ENCODE measurements at places on chromosomes 12 and 14.

- no peak for DNase-seq
Observed at GRCh38 chr12:120766566-120766965, 40.9 kb downstream of the ACADS start.

DNA sequence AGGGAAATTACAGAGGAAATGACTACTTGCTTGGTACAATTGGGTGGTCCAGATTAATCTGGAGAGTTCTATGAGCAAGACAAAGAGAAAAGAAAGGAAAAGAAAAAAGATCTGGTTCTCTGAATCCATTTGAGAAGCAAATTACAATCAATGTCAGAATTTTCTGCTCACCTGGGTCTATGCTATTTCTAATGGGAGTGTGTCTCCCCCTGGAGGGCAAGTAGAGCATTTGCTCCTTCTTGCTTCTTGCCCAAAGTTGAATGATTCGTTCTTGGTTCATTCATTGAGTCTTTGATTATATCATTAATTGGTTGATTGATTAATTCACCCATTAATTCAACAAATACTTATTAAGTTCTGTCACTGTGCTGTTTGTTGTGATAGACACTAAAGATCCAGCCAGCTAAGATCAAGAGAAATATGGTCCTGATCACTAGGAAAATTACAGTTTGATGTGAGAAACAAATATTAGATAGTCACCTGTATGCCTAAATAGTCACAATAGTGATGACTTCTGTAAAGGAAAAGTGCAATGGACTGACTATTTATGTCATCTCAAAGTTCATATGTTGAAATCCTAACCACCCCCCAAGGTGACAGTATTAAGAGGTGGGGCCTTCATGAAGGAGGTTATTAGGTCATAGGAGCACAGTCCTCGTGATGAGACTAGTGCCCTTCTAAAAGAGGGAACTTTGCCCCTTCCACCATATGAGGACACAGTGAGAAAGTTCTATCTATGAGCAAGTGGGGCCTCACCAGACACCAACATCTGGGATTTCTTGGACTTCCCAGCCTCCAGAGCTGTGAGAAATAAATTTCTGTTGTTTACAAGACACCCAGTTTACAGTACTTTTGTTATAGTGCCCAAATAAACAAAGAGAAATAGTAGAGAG lies 8.0 kb upstream of the ASB8 start:
- DNase-seq = no peak

DNA sequence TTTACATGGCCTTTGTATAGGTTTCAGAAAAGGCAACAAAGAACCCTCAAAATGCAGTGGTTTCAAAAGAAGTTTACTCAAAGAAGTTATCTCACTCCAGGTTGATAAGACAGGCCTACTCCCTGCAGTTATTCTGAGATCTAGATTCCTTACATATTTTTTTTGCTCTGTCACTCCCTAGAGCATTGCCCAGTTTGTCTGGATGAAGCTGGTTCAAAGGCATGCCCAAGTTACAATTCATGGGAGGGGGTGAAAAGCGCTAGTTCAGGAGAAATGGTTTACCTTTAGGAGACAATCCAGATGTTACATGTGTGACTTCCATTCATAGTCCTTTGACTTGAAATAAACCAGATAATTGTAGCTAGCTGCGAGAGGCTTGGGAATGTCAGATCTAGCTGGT lies 115.0 kb downstream of the TPH2 start:
- DNase-seq = no peak

DNA sequence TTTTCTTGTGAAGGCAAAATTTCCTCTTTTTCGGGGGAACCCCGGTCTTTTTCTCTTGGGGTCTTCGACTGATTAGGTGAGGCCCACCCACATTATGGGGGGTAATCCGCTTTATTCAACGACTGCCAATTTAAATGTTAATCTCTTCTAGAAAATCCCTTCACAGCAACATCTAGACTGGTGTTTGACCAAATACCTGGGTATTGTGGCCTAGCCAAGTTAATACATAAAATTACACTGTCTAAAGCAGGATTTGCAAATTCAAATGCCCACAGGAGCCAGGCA lies 170.0 kb upstream of the FOXN3 start:
- no peak for DNase-seq

- no peak for DNase-seq
Observed at GRCh38 chr12:44942714-44943113, 66.6 kb upstream of the NELL2 start.

DNA sequence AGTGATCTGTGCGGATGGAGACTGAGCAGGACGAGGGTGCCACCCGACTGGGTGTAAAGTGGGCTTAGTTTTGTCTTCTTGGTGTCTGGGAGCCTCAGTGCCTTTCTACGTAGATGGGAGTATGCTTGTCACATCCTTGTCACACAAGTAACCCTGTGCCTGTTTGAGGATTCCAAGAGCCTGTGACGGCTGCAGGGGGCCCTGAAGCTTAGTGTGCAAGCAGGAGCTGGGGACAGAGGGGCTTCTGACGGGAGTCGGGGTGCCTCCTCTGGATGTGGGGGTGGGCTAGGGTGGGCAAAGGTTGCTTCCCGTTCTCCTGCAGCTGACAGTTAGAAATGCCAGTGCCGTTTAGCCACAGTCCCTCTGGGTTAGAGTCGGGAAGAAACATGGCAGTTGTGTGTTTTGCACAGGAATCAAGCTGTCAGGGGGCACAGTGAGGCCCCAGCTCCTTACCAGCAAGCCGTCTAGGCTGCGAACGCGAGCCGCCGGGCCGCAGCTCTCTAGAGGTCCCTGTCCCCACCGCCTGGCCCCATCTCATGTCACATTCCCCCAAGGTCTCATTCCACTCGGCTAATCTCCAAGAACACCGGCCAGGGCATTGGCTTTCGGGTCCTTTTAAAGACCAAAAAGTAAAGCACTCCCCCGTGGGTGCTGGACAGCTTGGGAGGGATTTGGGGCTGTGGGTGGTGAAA lies 7.0 kb downstream of the RTL1 start:
- DNase-seq = peak; percentile 51

- DNase-seq = no peak
Observed at GRCh38 chr12:122150127-122150681, 23.8 kb downstream of the IL31 start.

All from ecto neural progenitor cell (in vitro differentiated cells).